ENCODE measurements at places on chromosomes 2 and 18.

GRCh38 chr2:177000061-177000714 lies 212.4 kb upstream of the HNRNPA3 start:
- no peak for DNase-seq

GRCh38 chr2:96665083-96665569 lies 22.6 kb downstream of the FER1L5 start:
- peak; percentile 96 for DNase-seq

DNA sequence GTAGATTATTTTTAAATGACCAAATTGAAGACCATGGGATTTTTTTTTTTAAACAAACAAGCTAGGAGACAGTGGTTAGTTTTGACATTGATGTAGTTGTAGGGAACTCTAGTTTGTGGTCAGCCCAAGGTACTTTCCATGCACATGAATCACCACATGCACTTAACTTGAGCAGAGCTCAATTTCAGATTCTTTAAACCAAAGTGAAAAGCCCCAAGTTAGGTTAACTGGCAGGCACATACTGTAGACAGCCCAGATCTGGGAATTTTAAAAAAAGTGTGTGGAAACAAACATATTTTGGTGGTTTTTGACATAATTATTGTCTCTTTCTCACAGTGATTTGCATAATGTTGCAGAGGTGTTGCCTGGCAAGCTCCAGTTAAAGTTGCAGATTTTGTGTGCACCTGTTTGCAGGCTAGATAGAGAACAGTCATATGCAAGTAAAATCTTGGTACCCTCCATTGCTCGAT lies 88.4 kb downstream of the BCL2L11 start:
- no peak for DNase-seq

GRCh38 chr18:57885931-57886330 lies 82.8 kb upstream of the ATP8B1 start:
- DNase-seq: no peak

- DNase-seq: no peak
These were observed 1042.3 kb upstream of the NRXN1 start for GRCh38 chr2:52074130-52074719.

DNA sequence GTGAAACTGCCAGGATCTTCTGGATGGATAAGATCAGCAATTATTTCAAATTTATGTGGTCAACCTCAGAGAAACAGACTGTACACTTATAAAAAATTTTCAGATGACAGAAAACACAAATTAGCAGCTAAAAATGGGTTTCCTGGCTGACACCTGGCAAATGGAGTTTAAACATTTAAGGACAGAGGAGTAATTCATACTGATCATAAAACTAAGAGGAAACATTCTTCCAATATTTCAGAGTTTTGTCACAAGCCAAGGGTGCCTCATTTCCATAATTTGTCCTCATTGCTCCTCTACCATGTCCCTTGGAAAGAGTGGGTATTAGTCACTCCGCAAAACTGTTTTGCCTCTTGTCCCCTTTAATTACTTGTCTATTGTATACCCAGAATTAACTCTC lies 70.2 kb downstream of the TMEFF2 start:
- peak; percentile 12 for DNase-seq

- DNase-seq: no peak
These were observed 373.9 kb upstream of the KCNJ3 start for GRCh38 chr2:154324601-154325000.
